ENCODE measurements at places on chromosomes 16 and 17.

- no peak for DNase-seq
Measured at GRCh38 chr17:77754956-77755355, 203.5 kb upstream of the TNRC6C start.

DNA sequence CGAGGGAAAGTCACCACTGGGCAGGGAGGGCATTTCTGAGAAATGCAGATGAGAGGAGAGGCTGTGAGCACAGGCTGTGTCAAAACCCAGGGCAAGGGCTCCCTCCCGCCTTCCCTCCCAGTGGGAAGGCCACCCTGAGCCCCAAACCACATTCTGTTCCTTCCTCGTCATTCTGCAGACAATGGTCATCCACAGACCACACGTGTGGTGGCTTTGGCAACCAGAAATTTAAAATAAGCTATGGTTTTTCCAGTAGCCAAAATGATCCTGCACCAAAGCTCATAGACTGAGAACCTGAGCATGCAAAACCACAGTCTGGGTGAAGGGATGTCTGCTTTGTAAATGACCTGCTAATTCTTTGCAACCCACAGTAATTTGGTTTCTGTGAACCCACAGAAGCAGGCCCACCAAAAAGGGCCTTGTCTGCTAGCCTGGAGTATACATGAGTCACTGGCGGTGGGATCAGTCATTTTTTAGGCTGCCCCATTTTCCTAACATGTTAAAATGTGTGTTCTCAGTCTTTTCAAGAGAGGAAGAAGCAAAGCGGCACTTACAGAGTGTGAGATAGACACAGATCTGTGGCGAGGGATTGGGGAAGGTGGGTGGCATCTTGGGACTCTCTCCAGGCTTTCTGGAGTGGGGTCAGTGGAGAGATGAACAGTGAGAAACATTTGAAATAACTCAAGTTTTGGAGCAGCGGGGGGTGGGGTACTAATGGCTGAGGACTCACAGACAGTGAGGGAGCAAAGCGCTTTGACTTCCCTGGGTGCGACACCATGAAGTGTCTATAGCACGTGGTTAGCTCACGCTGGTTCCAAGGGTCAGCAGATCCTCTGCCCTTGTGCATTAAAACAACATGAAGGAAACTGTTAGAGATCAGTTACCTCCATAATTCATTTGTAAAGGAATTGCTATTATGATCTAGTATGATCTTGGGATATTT is 20.5 kb downstream of the GRB7 start:
- DNase-seq: no peak

- no peak for DNase-seq
Measured at GRCh38 chr17:81983639-81984373, 6.4 kb downstream of the ASPSCR1 start.

GRCh38 chr16:60199150-60199549 is 1465.0 kb upstream of the GOT2 start:
- DNase-seq: no peak

- peak; percentile 80 for DNase-seq
Measured at GRCh38 chr17:43907425-43907981, at the start of gene MPP2. TSS of gene MPP2 (minus strand) at chr17:43907536. CDS start at chr17:43904460, 3,076 bp downstream.
